ENCODE measurements at places on chromosomes 2 and 18. TPM values are rescaled to one million over a fixed set of nuclear protein-coding genes. Genes with fewer than 3 reads are reported as not detected.

RAPGEF4 gene
- 0.55 TPM for total RNA-seq

REEP1 gene
- total RNA-seq, result not detected

CRYGB gene
- total RNA-seq, result not detected

XDH gene
- total RNA-seq, result not detected

GPR39 gene
- total RNA-seq, result not detected

TXNDC2 gene
- total RNA-seq, result not detected

PROC gene
- not detected for total RNA-seq

SPR gene
- not detected for total RNA-seq

B4GALT6 gene
- total RNA-seq, result 16.4 TPM

PSMG2 gene
- 98.8 TPM for total RNA-seq

ARHGAP15 gene
- 72.1 TPM for total RNA-seq

Data from OCI-LY7 (cell line).